ENCODE measurements at places on chromosomes 1 and 21.
A peak's percentile ranks its signal among the peaks of the same experiment; 100 is the strongest.

GRCh38 chr1:204421441-204421840 is 9.8 kb upstream of the PPP1R15B start:
- DNase-seq: no peak

DNA sequence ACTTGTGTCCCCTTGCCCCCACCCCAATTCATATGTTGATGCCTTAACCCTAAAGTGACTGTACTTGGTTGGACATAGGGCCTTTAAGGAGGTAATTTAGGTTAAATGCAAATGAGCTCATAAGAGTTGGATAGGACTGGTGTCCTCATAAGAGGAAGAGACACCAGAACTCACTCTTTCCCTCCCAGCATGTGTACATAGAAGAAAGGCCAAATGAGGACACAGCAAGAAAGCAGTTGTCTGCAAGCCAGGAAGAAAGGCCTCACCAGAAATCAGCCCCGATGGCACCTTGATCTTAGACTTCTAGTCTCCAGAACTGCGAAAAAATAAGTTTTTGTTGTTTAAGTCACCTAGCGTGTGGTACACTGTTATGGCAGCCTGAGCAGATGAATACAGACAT is 45.5 kb downstream of the RAB3GAP2 start:
- no peak for DNase-seq

DNA sequence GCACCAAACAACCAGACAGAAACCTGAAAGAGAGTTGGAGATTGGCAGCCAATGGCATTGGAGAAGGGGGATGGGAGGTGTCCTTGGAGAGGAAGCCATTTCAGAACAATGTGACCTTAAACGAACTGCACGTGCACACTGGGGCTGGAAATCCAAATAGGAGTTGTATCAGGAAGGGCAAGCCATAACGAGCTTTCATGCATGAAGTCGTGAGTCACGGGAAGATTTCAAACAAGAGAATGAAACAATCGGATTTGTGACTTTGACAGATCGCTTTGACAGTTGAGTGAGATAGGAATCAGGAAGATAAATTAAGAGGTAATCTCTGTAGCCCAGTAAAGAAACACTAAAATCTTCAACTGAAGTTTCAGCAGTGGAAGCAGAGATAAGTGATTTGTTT is 445.8 kb upstream of the ZP4 start:
- no peak for DNase-seq

DNA sequence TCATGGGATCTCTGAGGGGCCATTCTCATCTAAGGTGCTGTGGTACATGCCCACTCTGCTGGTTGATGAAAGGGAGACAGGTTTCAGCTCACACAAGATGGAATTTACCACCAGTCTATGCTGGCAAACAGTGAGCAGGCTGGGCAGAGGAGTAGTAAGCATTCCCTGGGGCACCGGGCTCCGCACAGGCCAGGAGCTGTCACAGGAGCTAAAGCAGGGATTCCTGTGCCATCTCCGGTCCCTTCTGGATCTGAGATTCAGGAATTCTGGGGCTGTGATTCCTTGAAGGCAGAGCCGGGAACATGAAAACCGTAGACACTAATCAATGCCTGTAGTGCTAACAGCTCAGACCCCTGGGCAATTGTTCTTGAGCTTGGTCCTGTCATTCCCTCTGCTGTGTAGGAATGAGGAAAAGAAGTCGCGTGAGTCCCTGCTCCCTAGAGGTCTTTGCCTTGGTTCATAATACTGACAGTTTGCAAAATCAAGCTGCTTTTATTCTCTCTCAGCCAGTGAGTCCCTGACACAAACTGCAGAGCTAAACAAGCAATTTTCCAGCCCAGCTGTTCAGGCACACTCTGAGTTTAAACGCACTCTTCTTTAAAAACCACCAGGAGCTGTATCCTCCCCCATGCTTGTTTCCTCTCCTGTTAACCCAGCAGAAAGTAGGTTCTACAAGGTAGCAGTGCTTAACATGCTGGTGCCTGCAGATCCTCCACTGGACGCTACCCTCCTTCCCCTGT is 52.5 kb downstream of the MDM4 start:
- no peak for DNase-seq

GRCh38 chr1:16372535-16373285 is 5.7 kb downstream of the SZRD1 start:
- DNase-seq: no peak

- DNase-seq: peak; percentile 5
Measured at GRCh38 chr1:153849487-153850185, 73.1 kb downstream of the GATAD2B start.

DNA sequence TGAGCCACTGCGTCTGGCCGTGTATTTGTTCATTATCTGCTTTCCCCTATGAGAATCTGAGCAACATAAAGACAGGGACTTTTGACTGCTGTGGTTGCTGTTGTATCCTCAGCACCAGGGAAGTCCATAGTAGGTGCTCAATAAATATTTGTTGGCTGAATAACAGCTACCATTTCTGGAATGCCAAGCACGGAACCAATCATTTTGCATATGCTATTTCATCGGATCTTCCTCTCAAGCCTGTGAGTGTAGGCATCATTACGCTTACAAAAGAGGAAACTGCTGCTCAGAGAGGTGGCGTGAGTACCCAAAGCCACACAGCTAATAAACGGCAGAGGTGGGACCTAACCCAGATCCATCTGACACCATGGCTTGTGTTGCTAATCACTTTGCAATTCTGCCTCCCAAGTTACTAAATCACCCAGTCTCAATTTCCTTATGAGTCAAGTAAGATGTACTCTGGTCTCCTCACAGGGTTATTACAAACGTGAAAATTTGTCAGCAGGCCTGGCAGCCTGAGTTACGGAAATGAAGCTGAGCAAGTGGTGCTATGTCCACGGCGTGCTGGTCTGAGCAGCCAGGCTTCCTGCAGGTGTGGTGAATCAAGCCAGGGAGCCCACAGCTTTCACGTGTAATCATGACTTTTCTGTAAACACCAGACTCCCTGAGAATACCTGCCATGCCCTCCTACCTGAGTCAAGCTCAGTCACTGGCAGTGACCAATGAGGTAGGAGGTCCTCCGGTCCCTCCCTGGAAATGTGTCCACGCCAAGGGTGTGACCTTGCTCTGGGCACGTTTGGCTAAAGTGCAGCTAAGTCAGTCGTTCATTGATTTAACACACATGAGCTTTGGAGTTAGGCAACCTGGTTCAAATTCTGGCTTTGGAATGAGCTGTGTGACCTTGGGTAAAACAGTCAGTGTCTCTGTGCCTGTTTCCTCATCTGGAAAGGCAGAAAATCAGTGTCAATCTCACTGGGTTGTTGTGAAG is 4.8 kb upstream of the RHCE start:
- DNase-seq: no peak

DNA sequence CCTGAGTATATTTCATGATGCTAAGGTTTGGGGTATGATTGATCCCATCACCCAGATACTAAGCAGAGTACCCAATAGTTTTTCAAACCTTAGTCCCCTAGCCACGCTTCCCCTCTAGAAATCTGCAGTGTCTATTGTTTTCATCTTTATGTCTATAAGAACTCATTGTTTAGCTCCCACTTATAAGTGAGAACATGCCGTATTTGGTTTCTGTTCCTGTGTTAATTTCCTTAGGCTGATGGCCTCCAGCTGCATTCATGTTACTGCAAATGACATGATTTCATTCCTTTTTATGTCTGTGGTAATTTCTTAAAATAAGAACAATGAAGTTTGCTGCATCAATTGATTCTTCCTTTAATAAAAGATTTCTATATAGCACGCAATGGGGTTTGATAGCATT is 301.3 kb downstream of the PLPP3 start:
- DNase-seq: no peak

- no peak for DNase-seq
Measured at GRCh38 chr1:11550664-11551283, 71.8 kb downstream of the DISP3 start.

- no peak for DNase-seq
Measured at GRCh38 chr1:208158640-208159554, 85.3 kb downstream of the PLXNA2 start.

All from activated CD4-positive, alpha-beta T cell treated with anti-CD3 and anti-CD28 coated beads for 4 hours (primary cell).